Activated T-cell treated with anti-CD3 and anti-CD28 coated beads, Interleukin-2, amount 50 U/mL, for 72 hours (primary cell): ENCODE measurements at places on chromosomes 3 and 15.

- H3K27me3 ChIP-seq: no peaks in the 10 kb centered on the region
- DNase-seq: no peak
- H3K4me3 ChIP-seq: no peak overlapping the region
- H3K4me1 ChIP-seq: peaks cover 24% of the 10 kb centered on the region
Measured at GRCh38 chr3:44958386-44958785, 17.6 kb downstream of the ZDHHC3 start.

DNA sequence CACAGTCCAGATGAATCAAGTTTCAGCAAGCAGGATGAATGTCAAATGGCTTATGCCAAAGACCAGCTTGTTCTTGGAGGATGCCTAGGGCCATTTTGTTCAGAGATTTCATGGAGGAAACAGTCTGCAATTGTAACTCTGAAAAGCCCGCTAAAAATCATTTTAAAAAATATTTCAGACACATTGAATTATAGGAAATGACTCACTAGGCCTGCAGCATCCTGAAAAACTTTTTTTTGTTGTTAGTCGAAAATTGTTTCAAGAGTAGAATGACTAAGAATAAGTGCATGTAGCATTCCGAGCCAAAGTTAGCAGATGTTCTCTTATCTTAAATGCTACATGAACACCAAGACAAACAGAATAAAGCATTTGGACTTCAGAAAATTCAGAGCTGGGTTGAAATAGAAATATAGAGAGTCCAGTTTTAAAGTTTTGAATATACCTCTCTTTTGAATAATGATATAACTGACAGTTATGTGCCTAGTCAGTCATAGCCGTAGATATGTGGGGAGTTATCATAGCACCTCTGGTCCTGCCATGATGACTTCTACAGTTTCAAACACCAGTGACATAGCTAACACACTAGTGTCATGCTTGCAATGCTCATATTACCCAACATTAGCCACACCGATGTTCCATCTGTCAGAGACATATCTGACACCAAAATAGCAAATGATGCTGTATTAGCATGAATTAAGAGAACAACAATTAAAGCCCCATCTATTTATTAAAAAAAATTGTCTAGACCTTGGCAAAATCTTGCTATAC lies 1462.8 kb upstream of the GBE1 start:
- H3K4me3 ChIP-seq: no peak overlapping the region
- no peak overlapping the region for H3K27ac ChIP-seq
- H3K27me3 ChIP-seq: no peaks in the 10 kb centered on the region
- no peaks in the 10 kb centered on the region for H3K4me1 ChIP-seq

DNA sequence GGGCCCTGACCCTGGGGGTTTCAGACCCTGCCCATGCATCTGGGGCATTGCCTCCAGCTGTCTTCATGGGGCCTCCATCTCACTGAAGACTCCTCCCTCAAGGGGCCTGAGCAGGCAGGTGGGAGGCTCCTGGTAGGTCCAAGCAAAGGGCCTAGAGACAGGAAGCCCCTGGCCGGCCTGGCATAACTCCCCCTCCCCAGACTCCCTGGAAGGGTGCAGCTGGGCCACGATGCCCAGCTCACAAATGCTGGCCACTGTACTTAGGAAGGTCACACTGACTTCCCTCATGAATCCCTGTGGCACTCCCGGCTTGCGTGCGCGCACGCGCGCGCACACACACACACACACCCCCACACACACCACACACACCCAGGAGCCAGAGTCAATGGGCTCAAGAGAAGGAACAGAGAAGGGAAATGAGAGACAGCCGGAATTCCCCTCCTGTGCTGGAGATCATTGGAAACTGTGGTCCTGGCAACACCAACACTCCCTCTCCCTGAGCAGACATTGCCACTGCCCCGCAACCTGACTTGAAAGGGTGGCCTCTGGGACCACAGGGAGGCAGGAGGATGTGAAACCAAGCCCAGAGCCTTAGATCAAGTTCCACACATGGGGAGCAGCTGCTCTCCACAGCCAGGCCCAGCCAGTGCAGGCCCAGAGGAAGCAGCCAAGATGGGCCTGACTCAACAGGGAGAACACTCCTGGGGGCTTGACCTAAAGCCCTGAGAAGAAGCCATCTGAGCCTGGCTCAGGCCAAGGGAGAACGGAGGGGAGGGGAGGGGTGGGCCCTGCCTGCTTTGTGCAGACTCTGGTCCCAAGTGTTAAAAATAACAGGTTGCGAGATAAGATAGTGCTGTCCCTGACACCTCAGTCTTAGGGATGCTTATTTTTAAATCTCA lies 69.7 kb downstream of the SCN5A start:
- no peak overlapping the region for H3K4me3 ChIP-seq
- no peaks in the 10 kb centered on the region for H3K36me3 ChIP-seq
- no peak overlapping the region for H3K27ac ChIP-seq
- no peaks in the 10 kb centered on the region for H3K4me1 ChIP-seq
- H3K27me3 ChIP-seq: no peaks in the 10 kb centered on the region
- DNase-seq: no peak

DNA sequence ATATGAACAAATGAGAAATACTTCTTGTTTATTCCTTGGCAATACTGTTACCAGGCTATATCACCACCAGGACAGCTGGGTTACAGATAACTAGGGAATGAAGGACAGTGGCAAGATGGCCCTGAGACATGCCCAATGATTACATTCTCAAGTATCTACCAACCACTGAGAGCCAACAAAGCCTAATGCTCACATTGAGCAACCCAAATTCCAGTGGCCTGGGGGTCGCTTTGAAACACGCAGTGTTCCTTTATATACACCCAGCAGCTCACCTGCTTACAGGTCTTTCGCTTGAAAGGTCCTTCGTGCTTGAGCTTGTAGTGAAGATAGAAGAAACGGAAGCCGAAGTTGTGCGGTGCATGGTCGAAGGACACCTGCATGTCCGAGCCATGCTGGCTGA lies 45.1 kb downstream of the SPATA12 start:
- no peak for DNase-seq
- no peaks in the 10 kb centered on the region for H3K4me1 ChIP-seq
- no peak overlapping the region for H3K27ac ChIP-seq
- no peaks in the 10 kb centered on the region for H3K27me3 ChIP-seq

DNA sequence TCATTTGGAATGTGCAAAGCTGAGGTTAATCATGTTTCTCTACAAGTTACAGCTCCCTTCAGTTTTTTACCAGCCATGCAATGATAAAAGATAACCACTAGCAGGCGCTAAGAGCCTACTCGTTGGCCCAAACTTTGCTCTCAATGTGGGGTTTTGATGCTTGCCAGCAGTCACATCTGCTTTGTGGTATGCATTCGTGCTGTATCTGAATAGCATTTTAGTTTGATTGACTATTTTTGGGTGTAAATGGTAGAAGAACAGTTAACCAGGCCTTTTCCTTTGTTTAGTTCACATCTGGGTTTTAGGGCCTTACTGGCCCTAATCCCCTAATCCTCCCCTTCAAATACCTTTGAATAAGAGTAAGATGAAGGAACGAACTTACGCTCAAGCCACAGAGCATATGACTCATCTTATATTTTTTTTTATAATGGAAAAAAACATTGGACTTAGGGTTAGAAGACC lies 4.4 kb upstream of the CLDN11 start:
- H3K27ac ChIP-seq: no peak overlapping the region
- peak; percentile 51 for DNase-seq
- H3K36me3 ChIP-seq: peaks cover 2% of the 10 kb centered on the region
- peaks cover 29% of the 10 kb centered on the region for H3K27me3 ChIP-seq

DNA sequence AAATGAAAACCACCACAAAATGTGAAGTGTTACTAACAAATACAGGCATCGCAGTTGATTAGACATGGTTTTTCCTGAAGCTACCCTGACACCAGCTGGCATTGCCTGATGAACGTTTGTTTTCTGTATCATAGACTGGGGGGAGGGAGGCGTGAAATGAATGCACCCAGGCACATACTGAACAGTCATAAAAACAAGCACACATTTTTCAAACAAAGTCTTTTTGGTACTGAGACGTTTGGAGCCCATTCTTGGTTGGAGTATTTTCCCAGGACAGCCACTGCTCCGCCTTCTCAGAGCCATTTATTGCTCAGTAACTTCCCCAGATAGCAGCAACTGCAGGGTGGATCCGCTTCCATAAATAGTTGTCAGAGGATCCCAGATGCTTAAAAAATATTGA lies 52.4 kb downstream of the KLF13 start:
- DNase-seq: no peak
- peaks cover 63% of the 10 kb centered on the region for H3K4me1 ChIP-seq
- peak overlapping the region; percentile 85 for H3K27ac ChIP-seq
- peaks cover 9% of the 10 kb centered on the region for H3K36me3 ChIP-seq
- no peaks in the 10 kb centered on the region for H3K27me3 ChIP-seq

- no peak overlapping the region for H3K4me3 ChIP-seq
- peaks cover 5% of the 10 kb centered on the region for H3K27me3 ChIP-seq
- H3K4me1 ChIP-seq: no peaks in the 10 kb centered on the region
- H3K36me3 ChIP-seq: no peaks in the 10 kb centered on the region
Measured at GRCh38 chr15:66592505-66593218, 26.9 kb upstream of the LCTL start.

DNA sequence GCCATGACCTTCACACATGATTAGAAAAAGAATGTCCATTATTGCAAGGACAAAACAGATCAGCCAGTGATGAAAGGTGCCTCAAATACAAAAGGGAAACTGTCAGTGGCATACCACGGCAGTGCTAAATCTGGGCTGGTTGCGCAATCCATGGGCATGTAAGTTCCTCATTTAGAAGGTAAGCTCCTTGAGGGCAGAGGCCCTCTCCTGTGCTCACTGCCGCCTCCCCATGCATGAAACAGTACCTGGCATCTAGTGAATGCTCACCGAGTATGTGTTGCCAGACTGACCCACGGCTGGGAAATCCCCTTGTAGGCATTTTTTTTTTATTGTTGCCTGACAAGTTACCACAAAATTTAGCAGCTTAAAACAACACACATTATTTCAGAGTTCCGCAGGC lies 312.1 kb upstream of the CHRM5 start:
- H3K27me3 ChIP-seq: no peaks in the 10 kb centered on the region
- H3K27ac ChIP-seq: no peak overlapping the region
- H3K36me3 ChIP-seq: no peaks in the 10 kb centered on the region
- no peaks in the 10 kb centered on the region for H3K4me1 ChIP-seq
- H3K4me3 ChIP-seq: no peak overlapping the region

DNA sequence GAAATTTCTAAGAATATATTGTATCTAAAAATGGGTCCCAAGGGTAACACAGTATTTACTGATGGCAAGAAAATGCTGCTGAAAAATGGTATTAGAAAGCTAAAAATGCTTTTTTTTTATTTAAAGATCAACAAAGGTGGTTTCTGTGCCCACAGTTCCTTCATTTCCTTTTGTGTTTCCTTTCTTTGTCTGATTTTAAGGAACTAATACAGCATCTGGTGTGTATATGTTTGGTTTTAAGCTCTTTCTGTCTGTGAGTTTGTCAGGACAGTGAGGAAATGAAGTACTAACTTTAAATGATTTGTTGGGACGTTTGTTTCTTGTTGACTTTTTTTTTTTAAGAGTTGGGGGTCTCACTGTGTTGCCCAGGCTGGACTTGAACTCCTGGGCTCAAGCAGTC lies 38.2 kb downstream of the RASA2 start:
- H3K36me3 ChIP-seq: peaks cover 16% of the 10 kb centered on the region
- peaks cover 85% of the 10 kb centered on the region for H3K4me1 ChIP-seq
- no peaks in the 10 kb centered on the region for H3K27me3 ChIP-seq
- H3K4me3 ChIP-seq: no peak overlapping the region
- H3K27ac ChIP-seq: no peak overlapping the region

DNA sequence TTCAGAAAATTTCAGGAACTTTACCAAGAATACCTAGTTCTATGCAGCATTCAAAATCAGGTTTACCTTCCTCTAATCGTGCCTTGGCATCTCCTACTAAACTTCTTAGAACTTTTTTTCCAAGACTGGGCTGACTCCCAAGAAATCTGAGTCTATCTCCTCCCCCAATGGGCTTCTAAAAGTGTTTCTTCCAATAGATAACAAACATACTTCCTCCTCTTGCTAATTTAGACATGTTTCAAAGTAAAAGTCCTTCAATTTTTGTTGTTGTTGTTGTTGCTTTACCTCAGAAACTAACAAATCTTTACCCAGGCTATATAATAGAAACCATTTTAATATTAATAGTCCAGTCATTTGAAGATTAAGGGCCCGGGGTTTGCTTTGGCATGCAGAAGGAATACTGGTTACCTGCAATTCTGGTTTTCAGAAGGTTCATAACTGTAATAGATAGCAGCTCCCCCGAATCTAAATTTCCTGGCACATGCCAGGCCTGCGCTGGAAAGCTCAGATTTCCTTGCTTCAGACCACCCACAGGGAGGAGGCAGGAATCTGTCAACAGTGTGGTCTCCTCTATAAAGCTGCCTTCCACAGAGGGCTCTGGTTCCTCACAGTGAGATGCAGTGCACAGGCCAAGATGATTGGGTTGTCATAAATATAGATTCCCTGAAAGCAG lies 188.7 kb downstream of the THRB start:
- H3K4me3 ChIP-seq: no peak overlapping the region
- no peaks in the 10 kb centered on the region for H3K27me3 ChIP-seq
- DNase-seq: no peak
- H3K4me1 ChIP-seq: no peaks in the 10 kb centered on the region

GRCh38 chr3:33911525-33912322 lies 113.3 kb downstream of the PDCD6IP start:
- no peak overlapping the region for H3K27ac ChIP-seq
- no peaks in the 10 kb centered on the region for H3K36me3 ChIP-seq
- DNase-seq: no peak
- no peaks in the 10 kb centered on the region for H3K27me3 ChIP-seq
- H3K4me3 ChIP-seq: no peak overlapping the region

DNA sequence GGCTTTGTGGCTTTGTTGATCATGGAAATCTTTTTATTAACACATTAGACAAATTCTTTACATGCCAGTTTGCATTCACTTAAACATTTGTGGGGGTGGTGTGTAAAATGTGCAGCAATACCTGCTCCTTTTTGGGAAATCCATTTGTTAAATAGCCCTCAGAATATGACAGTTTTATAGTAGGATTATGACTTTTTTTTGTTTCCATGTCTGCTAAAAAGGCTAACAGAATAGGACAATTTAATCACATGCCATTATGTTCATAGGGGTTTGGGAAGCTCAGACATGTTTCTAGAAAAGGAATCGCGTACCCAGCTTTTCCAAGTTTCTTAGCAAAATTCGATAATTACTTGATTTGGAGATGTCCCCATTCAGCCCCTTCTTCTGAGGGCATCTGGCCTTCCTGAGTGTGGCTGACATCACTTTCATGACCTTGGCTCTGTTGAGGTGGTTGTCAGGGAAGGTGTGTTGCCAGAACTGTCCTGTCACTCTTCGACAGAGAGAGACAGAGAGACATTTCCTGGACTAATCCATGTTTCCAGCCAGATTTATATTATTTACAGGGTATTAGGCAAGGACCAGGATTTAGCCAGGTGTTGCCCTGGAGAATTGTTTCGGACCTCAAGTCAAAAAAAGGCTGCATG lies 126.4 kb downstream of the PTPRG start:
- no peak overlapping the region for H3K27ac ChIP-seq
- no peak overlapping the region for H3K4me3 ChIP-seq
- no peaks in the 10 kb centered on the region for H3K27me3 ChIP-seq
- H3K4me1 ChIP-seq: no peaks in the 10 kb centered on the region
- DNase-seq: no peak

GRCh38 chr3:13564751-13565560 lies 16.0 kb downstream of the FBLN2 start:
- no peaks in the 10 kb centered on the region for H3K4me1 ChIP-seq
- H3K27me3 ChIP-seq: peaks cover 20% of the 10 kb centered on the region
- no peak for DNase-seq
- H3K4me3 ChIP-seq: no peak overlapping the region
